ENCODE measurements at places on chromosomes 16 and 17. TPM values are rescaled to one million over a fixed set of nuclear protein-coding genes. Genes with fewer than 3 reads are reported as not detected.

Gene TUBG1
- total RNA-seq = 11.4 TPM

Gene FBXL16
- total RNA-seq = 4.5 TPM

Gene BCO1
- under 0.01 TPM for total RNA-seq

Gene CCL4
- 1.2 TPM for total RNA-seq

Gene GPR179
- total RNA-seq = 1.2 TPM

Gene ITGB4
- 1.2 TPM for total RNA-seq

Gene ASGR1
- 18.8 TPM for total RNA-seq

Gene KRT33B
- not detected for total RNA-seq

Gene ANKRD13B
- total RNA-seq = 19.6 TPM

Gene ADAMTS18
- total RNA-seq = 0.82 TPM

Gene OR4D2
- total RNA-seq = not detected

Gene KRT20
- not detected for total RNA-seq

Gene ASPA
- 0.41 TPM for total RNA-seq

Gene CNGB1
- total RNA-seq = 1.2 TPM

GRCh38 chr16:1043881-1044451, 28.6 kb upstream of the SSTR5 start:
- no peak for DNase-seq

- no peak for DNase-seq
Measured at GRCh38 chr16:66225696-66226095, 140.8 kb upstream of the CDH5 start.

DNA sequence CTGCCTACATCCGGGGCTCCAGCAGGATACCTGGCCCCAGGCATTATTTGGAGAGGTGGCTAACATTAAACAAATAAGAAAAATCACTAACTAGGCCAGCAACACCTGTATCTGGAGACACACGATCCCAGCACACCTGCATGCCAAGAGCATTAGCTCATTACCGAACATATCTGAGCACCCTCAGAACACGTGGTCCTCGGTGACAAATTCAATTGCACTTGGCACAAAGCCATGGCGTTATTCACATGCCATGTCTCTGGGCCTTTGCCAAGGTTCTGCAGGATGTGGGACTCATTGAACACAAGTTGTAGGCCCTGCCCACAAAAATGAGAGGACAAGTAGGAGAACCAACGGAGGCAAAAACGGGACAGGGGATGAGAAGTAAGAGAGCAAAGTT, 552.3 kb downstream of the TOX3 start:
- DNase-seq = no peak

- peak; percentile 89 for DNase-seq
Measured at GRCh38 chr16:29806099-29806579, at the start of gene MAZ. Gene MAZ (plus strand): TSS chr16:29806529. CDS start chr16:29806702, 173 bp downstream.

GRCh38 chr17:71455219-71455618, 665.6 kb upstream of the SOX9 start:
- DNase-seq = no peak

DNA sequence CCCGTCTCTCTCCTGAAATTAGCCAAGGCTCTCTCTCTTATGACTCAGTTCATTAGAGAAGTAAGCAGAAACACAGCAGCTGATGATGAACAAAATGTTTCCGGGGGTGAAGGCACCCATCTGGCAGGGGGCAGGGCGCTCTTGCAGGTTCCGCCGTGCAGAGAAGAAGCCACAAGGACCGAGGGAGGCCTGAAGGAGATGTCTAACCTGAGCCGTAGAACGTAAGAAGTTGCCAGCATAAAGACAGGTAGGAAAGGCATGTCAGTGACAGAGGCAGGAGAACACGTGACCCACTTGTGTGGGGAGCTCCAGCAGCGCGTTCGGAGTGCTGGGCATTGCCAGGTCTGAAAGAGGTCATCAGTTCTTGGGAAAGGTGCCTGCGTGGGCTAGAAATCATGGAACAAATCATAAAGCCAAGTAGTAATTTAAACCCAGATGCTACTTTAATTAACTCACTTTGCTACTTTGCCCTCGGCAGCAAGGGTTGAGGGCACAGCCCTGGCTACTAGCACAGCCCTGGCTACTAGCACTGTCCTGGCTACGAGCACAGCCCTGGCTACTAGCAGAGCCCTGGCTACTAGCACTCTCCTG, 198.6 kb downstream of the RPTOR start:
- no peak for DNase-seq

GRCh38 chr17:41750862-41751261, 16.4 kb upstream of the HAP1 start:
- no peak for DNase-seq

DNA sequence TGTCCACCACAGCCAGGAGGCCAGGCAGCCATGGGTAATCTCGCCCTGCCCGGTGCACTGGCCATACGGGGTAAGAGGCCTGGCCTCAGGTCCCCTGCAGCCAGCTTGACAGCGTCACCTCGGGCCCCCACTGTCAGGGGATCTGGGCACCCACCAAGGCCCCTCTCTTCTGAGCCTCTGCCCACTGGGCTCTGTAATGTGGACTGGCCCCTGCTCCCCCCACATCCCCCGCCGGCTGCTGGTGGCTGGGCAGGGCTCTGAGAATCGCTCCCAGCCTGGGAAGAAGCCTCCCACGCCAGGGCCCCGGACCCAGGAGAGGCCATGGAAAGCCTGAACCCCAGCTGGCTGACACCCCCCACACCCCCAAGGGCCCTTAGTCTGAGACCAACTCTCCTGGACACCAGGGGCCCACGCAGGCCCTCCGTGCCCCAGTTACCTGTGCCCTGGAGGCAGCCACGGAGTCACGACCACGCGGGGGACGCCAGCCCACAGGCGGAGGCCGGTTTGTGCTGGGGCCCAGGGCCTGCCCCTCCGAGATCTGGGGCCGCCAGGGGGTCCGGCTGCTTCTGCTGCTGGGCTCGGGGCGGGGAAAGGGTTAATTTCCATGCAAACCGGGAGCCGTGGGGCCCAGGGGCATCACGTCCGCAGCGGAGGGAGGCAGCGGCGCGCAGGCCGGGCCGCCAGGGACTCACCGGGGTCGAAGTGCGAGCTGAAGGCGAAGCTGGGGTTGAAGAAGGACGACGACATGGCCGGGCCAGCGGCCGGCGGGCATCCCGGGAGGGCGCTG, at the start of gene PVALEF:
TSS of gene PVALEF (plus strand) at position 262 of the 787 bp plus-strand sequence. CDS start 15,720 bp downstream, outside the sequence.
- DNase-seq = peak; percentile 80

DNA sequence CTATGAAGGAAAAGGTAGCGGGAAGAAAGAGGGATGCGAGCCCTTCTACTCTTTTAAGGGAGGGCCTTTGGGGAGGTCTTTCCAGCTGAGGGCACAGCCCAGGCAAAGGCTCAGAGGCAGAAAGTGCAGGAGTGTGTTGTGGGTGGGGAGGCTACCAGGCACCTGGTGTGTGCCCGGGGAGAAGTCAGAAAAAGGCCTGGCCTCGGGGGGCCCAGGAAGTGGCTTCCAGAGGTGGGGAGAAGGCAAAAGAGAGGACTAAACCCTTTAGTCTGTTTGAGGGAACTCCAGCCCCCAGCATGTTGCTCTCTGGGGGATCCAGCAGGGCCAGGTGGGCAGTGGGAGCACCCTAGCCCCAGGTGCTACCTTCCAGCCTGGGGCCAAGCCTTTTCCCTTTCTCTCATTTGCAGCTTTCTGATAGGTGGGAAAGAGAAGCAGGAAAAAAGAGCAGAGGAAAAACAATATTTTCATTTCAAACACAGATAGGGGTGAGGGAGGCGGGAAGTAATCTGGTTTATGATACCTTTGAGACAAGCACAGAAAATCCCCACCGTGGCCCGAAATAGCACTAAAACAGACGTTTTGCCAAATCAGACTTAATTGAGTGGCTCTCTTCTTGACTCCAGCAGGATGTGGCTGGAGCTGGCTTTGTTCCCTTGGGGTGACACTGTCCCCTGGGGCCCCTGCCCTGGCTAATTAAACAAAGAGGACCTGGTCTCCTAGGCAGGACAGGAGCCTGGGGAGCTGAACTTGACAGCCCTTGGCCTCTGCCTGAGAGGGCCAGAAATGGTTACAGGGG, 10.4 kb downstream of the RAI1 start:
- no peak for DNase-seq

- no peak for DNase-seq
Measured at GRCh38 chr16:49738832-49739231, 117.1 kb downstream of the ZNF423 start.

GRCh38 chr17:58371300-58371950, 19.4 kb upstream of the SUPT4H1 start:
- DNase-seq = no peak

DNA sequence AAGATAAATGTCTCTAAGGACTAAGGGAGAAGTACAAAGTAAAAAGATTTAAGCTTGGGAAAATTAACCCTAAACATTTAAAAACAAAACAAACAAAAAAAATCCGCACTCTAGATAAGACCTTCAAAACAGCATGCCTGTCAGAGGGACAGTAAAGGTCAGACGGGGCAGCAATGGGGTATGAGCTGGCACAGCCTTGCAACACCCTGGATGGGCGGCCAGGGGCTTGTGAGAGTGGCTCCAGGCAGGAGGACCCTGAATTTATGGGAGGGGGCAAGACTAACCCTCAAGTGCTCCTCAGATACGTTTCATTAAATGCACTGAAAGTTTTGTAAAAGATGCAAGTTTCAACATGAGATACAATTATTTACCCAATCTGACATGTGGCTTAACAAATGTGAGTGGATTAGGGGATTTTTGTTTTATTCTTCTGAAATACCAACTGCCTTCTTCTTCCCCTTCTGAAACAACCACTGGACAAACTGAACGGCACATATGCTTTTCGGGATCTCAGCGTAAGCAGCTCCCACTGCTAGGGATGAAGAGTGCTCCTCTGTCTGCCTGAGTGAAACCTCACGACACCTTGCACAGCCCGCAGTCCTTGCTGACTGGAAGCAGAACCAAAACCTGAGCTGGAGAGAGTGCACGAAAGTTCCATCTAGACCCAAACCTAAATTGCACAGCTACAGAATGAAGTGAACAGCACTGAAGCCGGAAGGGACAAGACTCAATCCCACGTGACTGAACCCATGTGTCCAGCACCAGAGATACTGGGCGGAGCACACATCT, 128.4 kb downstream of the ANKRD11 start:
- DNase-seq = no peak

- peak; percentile 42 for DNase-seq
Measured at GRCh38 chr16:79994418-79994817, 393.9 kb upstream of the MAF start.

- DNase-seq = no peak
Measured at GRCh38 chr17:66959641-66960375, 4.7 kb upstream of the CACNG4 start.

- no peak for DNase-seq
Measured at GRCh38 chr16:30896261-30896888, at the start of gene CTF1. Gene CTF1 (plus strand): TSS chr16:30896614. CDS start chr16:30896644, 30 bp downstream.
